ENCODE measurements at places on chromosomes 4 and X. TPM values are rescaled to one million over a fixed set of nuclear protein-coding genes. Genes with fewer than 3 reads are reported as not detected.

The SLC10A4 gene
- total RNA-seq = 1.5 TPM

The VSIG1 gene
- 0.25 TPM for total RNA-seq

The SLC9B1 gene
- total RNA-seq = 1.4 TPM

The PITX2 gene
- total RNA-seq = 32.7 TPM

The CT47C1 gene
- total RNA-seq = not detected

GRCh38 chr4:57154191-57154590 is 44.0 kb upstream of the IGFBP7 start:
- no peak overlapping the region for H3K4me3 ChIP-seq
- H3K27me3 ChIP-seq = no peaks in the 10 kb centered on the region
- DNase-seq = no peak
- no peaks in the 10 kb centered on the region for H3K4me1 ChIP-seq
- H3K27ac ChIP-seq = peak overlapping the region; percentile 49

DNA sequence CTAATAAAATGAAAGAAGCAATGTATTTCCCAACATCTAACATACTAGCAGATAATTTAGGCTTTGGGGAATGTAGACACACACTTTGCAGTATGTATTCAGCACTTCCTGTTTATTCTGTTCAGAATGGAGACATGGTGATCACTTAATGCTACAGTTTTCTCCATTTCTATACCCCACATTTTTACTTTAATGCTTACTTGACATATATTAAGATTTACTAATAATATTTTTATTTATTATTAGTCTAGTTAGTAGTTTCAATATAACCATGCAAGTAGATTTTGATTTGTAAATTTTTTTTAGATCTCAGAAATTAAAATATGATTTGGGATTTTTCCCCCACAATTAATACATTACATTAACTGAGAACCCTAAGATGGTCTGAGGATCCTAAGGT is 98.4 kb downstream of the PRSS12 start:
- no peaks in the 10 kb centered on the region for H3K27me3 ChIP-seq
- H3K4me1 ChIP-seq = no peaks in the 10 kb centered on the region
- no peak overlapping the region for H3K4me3 ChIP-seq
- no peak for DNase-seq
- H3K27ac ChIP-seq = no peak overlapping the region

DNA sequence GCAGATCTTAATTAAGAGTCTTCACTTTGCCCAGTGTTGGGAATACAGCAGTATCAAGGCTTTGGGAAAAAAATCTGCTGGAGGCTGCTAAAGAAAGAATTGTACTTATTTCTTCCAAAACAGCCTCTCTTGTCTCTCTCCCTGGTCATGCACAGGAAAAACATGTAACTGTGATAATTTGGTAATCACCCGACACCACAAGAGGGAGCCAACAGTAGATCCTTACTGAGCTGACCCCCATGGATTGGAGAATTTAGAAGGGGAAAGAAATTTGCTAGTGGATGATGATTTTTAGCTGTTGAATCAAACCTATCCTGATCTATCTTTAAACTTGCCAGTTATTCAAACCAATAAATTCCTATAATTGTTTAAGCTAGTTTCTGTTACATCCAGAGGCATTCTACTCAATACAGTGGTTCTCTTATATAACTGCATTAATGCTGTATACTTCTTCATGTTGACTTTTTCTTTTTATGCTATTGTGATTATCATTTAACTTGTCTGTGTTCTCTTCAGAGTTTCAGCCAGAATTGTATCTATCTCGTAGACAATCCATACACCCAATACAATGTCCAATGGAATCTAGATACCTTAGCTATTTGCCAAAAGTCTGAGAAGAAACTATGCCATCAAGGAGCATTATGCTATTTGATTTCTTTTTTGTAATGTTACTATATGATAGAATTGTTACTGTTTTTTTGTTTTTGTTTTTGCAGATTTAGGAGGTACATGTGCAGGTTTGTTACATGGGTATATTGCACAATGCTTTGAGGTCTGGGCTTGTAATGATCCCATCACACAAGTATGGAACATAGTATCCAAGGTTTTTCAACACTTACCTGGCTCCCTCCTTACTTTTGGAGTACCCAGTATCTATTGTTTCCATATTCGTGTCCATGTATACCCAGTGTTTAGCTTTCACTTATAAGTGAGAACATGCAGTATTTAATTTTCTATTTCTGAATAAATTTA is 31.3 kb upstream of the ARHGEF38 start:
- peak; percentile 72 for DNase-seq
- no peaks in the 10 kb centered on the region for H3K36me3 ChIP-seq
- H3K4me3 ChIP-seq = no peak overlapping the region
- H3K27ac ChIP-seq = no peak overlapping the region
- no peaks in the 10 kb centered on the region for H3K27me3 ChIP-seq
- no peaks in the 10 kb centered on the region for H3K4me1 ChIP-seq

DNA sequence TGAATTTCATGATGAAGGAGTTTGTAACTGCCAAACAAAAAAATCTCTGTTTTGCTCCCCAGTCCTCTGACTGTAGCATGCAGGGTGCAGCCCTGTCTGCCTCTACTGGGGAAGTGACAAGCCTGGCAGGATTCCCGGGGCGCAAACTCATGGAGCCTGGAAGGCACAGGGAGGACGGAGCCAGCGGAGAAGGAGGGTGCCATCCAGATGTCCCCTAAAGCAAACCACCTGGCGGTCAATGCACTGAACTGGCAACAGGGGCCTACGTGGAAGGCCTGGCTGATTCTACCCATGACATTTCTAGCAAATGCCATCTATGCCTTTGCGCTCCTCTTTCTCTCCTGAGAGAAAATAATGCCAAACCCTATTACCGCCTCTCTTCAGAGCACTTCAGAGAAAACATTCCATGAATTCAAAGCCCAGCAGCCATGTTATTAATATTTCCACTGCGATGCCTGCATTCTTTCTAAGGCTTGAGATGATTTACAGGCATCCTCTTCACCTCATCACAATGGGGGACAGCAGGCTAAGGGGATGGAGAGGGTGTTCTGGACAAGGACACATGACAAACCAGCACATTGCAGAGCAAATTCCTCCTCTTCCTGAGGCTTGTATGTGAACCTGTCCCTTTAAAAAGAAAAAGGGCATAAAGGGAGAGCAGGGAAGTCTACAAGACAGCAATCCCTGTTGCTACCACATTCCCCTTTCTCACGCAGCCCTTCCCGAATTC is 329.3 kb upstream of the NOCT start:
- H3K4me1 ChIP-seq = no peaks in the 10 kb centered on the region
- H3K27me3 ChIP-seq = peaks cover 4% of the 10 kb centered on the region
- no peaks in the 10 kb centered on the region for H3K36me3 ChIP-seq
- no peak overlapping the region for H3K4me3 ChIP-seq
- no peak overlapping the region for H3K27ac ChIP-seq

DNA sequence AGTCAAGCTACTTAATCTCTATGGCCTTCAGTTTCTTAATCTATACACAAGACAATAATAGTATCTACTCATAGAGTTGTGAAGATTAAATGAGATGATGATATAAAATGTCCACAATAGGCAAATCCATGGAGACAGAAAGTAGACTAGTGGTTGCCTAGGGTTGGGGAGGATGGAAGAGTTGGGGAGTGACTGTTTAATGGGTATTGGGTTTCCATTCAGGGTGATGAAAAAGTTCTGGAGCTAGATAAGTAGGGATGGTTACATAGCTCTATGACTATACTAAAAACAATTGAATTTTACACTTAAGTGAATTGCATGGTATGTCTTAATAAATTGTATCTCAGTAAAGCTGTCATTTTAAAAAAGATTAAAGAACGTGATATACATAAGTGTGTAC is 35.7 kb downstream of the BCORL1 start:
- peaks cover 7% of the 10 kb centered on the region for H3K36me3 ChIP-seq
- no peak for DNase-seq
- no peaks in the 10 kb centered on the region for H3K27me3 ChIP-seq

- H3K27me3 ChIP-seq = no peaks in the 10 kb centered on the region
- H3K36me3 ChIP-seq = no peaks in the 10 kb centered on the region
- no peak within 1 kb of the TSS for H3K27ac ChIP-seq
- H3K4me3 ChIP-seq = no peak within 1 kb of the TSS
- no peaks in the 10 kb centered on the region for H3K4me1 ChIP-seq
- no peak for DNase-seq
Measured at GRCh38 chrX:3006495-3006894, at the start of gene ARSH. Gene ARSH, plus strand, starts transcription at chrX:3006546. Its CDS starts 67 bp downstream, at chrX:3006613.

DNA sequence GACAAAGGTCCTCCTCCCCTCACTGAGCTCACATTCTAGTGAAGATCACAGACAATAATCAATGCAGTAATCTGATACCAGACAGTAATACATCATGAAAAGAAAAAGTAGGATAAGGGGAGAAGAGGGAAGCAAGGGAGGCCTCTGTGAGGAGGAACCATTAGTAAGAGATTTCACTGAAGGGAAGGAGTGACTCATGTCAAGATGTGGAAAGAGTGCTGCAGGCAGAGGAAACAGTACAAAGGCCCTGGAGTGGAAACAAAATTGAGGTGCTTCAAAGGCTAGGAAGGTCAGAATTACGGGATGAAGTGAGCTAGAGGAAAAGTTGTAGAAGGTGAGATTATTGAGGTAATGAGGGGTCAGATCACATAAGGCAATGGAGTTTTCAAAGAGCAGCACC is 38.1 kb downstream of the LAMTOR3 start:
- no peak overlapping the region for H3K4me3 ChIP-seq
- H3K36me3 ChIP-seq = no peaks in the 10 kb centered on the region
- H3K4me1 ChIP-seq = no peaks in the 10 kb centered on the region
- H3K27me3 ChIP-seq = no peaks in the 10 kb centered on the region
- DNase-seq = no peak

DNA sequence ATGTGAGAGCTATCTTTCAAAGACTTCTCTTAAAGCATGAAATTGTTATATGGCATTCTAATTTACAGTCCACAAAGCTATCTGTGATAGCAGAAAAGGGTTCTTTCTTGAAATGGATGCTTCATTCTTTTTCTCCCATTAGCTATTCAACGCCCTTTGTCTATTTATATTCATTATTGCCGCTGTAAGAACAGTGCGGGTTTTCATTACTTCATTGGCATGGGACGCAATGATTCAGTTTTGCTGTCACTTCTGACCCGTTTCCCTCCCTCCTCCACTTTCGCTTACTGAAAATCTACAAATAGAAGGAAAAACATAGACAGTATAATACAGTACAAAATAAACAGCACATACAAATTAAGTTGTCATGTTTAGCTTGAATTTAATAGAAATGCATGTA is 394.6 kb downstream of the PCDH7 start:
- no peaks in the 10 kb centered on the region for H3K27me3 ChIP-seq
- no peak overlapping the region for H3K27ac ChIP-seq
- no peak for DNase-seq

DNA sequence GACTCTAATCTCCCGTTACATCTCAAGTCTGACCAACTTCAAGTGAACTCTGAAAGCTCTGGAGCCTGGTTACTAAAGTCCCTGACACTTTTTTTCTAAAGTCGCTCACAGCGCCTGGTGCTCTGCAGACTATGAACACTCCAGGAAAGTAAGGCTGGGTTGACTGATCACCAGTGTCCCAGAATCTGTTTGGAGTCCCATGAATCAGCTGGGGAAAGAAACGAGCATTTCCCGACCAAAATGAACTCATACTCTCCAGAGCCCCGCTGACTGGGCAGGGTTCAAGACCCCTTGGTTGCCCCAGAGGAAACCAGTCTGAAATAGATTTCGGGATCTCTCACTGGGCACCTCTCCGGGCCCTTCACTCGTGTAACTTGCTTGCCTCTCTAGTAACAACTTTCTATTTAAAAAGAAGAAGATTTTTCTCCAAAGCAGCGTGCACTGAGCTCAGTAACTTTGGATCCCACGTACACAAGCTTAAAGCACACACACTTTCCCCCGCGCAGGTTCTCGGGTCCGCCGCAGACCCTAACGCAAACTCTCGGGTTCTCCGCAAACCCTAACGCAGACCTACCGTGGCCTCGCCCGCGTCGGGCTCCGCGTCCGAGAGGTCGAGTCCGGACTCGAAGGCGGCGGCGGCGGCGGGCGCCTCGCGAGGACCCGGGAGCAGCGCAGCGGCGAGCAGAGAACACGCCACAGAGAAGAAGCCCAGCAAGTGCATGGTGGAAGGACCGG is 964 bp downstream of the VEGFC start:
- H3K27me3 ChIP-seq = peaks cover 37% of the 10 kb centered on the region
- peak overlapping the region; percentile 73 for H3K4me3 ChIP-seq
- DNase-seq = peak; percentile 71

Data from endodermal cell (in vitro differentiated cells).